ENCODE measurements at places on chromosomes 5 and 9.
A peak's percentile ranks its signal among the peaks of the same experiment; 100 is the strongest.

DNA sequence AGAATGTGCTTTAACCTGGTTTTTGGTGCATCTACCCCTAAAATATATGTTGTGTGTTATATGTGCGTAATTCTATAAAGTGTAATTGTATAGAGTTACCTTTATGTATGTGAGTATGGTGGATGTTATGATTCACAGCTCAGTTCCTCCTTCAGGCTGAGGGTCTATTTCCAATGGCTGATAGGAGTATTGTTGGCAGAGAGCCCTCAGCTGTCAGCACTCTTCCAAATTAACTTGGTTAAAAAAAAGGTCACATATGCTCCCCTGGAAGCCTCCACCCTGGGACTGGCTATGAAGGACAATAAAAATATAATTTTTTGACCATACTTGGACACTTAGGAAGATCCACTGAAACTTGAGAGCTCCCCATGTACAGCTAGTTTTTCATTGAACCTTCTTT is 250.4 kb upstream of the CDH12 start:
- DNase-seq: no peak

DNA sequence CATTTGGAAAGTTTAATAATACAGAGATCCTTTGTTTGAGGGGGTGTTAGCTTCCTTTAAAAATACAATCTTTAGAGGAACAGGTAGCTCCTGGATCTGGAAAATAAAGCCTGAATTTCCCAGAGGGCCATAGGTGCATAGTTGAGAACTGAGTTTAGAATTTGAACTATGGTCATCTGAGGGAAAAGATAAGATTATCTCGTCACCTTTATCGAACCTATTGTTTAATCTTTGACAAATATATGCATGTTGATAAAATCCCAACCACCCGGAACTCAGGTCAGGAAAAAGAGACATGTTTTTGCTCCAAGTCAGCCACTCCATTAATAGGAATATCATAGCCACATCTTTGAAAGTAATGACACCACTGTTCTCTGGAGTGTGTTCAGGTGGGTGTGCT is 91.7 kb upstream of the FAM169A start:
- no peak for DNase-seq

GRCh38 chr5:59416026-59416425 is 477.5 kb downstream of the PDE4D start:
- DNase-seq: peak; percentile 34

DNA sequence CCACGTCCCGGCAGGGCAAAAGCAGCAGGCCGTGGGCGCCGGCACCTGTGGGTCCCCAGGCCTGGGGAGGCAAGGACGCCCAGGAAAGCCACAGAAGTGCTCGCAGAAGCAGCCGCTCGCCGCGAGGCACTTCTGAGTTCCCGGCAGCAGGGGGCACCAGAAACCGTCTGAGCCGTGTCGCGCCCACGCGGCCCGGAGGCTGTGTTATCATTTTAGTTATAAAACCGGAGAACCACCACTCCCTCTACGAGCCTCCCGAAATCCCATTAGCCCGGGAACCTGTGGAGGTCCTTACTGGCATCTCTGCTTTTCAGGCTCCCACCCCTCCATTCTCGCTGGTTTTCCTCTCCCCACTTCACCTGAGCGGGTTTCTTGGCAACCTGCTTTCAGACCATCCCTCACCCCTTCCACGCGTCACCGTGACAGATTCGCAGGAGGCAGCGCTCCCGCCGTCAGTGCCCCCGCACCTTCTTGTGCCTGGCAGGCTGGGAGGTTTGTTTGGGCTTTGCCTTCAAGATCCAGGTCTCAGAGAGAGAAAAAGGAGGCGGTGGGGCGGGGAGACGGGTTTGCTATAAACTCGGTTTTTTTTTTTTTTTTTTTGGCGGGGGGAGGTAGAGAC is 2.3 kb downstream of the GDNF start:
- DNase-seq: peak; percentile 74

DNA sequence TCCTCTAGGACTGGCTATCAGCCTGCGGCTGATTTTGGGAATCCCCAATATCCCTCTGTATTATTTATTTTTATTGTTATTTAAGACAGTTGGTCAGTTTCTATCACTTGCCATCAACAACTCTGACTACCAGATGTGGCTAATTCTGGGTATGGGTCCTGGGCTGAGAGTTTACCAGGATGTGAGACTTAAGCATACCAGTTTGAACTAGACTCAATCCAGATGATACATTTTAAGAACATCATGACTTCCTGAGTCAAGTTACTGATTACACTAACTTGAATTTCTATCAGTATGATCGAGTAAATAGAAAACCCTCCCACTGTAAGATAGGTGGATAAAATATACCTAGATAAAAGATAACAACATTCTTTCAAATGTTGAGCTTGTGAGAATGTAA is 634.0 kb downstream of the MAT2B start:
- DNase-seq: no peak

- no peak for DNase-seq
These were observed 82.2 kb upstream of the CXCL14 start for GRCh38 chr5:135660826-135661575.

- no peak for DNase-seq
These were observed 6.2 kb downstream of the ETF1 start for GRCh38 chr5:138536665-138537315.

DNA sequence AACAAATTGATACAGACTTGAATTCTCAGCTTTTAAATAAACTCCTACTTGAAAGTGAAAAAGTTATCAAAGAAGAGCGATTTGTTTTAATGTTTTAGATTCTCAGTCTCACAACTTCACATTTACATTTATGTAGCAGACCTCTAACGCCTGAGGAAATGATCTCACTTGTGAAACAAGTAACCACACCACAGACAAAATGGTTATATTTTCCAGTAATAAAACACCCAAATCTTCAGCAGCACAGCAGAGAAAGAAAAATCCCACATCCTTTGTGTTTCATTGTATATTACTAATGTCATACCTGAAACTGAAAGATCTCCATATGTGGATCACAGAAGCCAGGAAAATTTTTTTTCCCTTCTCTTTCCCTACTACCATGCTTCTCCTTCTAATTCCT is 29.8 kb upstream of the GZMA start:
- DNase-seq: no peak

- DNase-seq: no peak
These were observed 392.1 kb downstream of the DNAH5 start for GRCh38 chr5:13552361-13552760.

GRCh38 chr9:17726298-17726697 is 147.4 kb downstream of the SH3GL2 start:
- no peak for DNase-seq

- no peak for DNase-seq
These were observed 214.8 kb downstream of the AOPEP start for GRCh38 chr9:94941211-94941875.

DNA sequence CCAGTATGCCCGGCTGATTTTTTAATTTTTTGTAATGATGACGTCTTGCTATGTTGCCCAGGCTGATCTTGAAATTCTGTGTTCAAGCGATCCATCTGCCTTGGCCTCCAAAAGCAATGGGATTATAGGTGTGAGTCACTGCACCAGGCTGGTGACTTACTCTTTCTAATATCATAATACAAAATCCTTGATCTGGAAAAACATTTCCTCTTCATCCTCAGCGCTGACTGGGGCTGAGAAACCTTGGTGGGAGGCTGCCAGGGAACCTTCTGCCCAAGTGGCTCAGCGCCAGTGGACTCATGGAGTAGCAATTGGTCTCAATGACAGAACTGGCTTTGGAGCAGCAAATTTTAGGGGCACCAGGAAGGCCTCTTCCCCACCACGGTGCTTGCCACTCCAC is 17.5 kb upstream of the SEMA4D start:
- no peak for DNase-seq

GRCh38 chr9:93895535-93895934 is 59.6 kb downstream of the BARX1 start:
- DNase-seq: no peak

DNA sequence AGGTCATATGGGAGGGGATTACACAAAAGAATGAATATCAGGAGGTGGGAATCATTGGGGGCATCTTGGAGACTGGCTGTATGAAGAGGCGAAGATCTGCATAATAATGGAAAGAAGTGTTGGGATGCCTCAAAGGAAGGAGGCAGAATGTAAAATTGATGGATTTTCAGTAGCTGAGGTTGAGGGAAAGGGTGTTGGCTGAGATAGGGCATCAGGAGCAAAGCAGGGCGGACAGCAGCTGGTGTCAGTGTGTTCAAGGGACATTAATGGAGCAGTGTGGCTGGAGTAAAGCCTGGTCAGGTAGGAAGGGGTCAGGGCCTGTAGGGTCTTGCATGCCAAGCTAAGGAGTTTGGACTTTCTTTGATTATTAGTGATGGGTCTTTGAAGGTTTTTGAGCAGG is 65.2 kb upstream of the TNFAIP8 start:
- no peak for DNase-seq

GRCh38 chr5:96601715-96602244 is 60.4 kb upstream of the CAST start:
- peak; percentile 5 for DNase-seq

- no peak for DNase-seq
These were observed 49.2 kb downstream of the TIMD4 start for GRCh38 chr5:156913719-156914370.

DNA sequence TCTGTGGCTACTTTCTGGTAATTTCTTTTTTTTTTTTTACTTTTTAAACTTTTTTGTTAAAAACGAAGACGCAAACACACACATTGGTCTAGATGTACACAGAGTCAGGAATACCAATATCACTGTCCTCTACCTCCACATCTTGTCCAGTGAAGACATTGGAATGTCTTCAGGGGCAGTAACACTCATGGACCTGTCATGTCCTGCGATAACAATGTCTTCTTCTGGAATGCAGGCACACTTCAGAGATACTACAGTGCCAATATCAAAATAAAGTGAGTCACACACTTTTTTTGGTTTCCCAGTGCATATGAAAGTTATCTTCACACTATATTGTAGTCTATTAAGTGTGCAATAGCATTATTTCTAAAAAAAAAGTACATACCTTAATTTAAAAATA is 175.9 kb downstream of the ARRDC3 start:
- no peak for DNase-seq

GRCh38 chr5:463952-464351 is 21.0 kb downstream of the EXOC3 start:
- DNase-seq: no peak

DNA sequence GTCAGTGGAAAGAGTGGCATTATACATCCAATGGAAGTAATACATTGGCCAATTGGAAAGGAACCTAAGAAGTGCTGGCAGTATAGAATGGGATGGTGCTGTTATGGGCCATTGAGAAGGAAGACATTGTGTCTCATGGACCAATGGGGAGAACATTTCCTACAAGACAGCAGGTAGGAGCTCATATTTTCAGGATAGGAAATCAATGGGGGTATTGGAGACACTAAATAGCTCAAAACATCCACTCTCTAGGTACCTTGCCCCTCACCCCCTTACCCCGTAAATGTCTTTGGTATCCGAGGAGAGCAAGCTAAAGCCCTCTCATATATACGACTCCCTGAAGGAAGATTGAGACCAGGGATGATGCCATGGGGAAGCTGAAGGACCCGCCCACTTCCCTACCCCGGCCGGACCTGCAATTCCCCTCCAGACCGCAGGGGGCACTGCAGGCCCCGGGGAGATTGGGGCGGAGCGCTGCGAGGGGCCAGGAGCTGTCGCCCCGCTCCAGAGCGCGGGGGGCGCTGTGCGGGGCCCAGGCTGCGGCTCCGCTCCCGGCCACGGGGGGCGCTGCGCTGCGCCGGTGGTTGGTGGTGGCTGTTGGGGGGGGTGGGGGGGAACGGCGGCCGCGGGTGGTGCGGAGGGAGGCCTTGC is at the start of gene KDM3B:
Gene KDM3B (plus strand): TSS at position 615 of the 651 bp plus-strand sequence. CDS start 111 bp downstream, outside the sequence.
- DNase-seq: peak; percentile 84

GRCh38 chr9:71254592-71255277 is 133.3 kb upstream of the TRPM3 start:
- no peak for DNase-seq

DNA sequence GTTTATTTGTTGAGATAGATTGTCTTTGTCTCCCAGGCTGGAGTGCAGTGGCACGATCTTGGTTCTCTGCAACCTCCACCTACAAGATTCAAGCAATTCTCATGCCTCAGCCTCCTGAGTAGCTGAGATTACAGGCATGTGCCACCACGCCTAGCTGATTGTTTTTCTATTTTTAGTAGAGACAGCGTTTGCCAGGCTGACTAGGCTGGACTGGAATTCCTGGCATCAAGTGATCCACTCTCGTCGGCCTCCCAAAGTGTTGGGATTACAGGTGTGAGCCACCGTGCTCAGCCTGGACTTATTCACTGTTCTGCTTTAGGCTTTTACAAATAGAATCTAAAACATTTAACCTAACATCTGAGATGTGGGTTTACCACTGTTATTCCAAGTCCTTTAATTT is 91.3 kb downstream of the COMMD10 start:
- DNase-seq: no peak

GRCh38 chr9:123568691-123569688 is 213.0 kb downstream of the CRB2 start:
- peak; percentile 86 for DNase-seq

DNA sequence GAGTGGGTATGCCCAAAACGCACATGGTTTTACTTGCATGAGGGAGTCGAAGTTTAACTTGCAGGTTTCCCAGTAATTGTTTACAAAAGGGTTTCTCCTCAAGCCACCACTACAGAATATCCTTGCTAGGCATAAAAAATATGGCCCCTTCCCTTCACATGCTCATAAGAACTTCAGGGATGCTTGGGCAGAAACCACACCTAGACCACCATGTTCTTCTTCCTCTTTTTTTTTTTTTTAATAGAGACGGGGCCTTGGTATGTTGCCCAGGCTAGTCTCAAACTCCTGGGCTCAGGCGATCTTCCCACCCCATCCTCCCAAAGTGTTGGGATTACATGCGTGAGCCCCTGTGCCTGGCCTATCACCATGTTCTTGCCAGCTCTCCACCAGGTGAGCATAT is 18.6 kb upstream of the PLIN2 start:
- no peak for DNase-seq

GRCh38 chr5:56840597-56840996 is 25.2 kb downstream of the MAP3K1 start:
- no peak for DNase-seq

- no peak for DNase-seq
These were observed 75.5 kb upstream of the BOD1 start for GRCh38 chr5:173691931-173692330.

DNA sequence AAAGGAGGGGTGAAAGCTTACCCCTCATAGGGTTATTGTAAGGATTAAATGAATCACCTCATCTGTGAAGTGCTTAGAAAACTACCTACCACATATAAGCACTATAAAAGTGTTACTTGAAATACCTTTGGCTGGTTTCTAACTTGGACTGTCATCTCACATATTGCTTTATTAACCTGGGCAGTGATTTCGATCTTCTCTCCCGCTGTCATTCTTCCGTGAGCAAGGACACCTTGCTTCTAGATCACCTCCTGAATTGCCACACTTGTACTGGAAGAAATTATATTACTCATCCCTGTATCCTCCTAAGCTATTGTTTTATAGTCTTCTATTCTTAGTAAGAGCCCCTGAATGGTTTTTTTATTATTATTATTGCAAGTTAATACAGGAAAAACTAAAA is 34.0 kb upstream of the GRAMD2B start:
- DNase-seq: no peak

DNA sequence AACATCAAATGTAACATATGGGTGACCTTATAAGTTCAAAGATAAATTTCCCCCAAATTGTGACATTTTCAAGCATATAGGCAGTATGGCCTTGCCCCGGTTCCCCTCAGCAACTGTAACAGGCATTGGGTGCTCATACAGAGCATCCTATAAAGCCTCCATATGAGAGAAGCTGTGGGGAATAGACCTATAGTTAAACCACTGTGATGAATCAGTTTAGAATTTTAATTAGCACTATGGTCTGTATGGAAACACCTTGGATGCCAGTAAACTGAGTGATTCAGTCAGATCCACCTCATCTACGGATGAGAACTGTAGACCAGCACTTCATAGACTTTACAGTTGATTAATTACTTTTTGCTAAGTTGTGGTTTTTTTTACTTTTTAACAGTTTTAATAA is 79.4 kb downstream of the ERCC6L2 start:
- no peak for DNase-seq

All from skin of body (tissue), 3 donors.